ENCODE measurements at places on chromosomes 12 and 14. TPM values are rescaled to one million over a fixed set of nuclear protein-coding genes. Genes with fewer than 3 reads are reported as not detected.

Gene IQSEC3
- polyA plus RNA-seq: 2.7 TPM

Gene GCH1
- polyA plus RNA-seq: 27.5 TPM

Gene RERGL
- polyA plus RNA-seq: 0.25 TPM

DNA sequence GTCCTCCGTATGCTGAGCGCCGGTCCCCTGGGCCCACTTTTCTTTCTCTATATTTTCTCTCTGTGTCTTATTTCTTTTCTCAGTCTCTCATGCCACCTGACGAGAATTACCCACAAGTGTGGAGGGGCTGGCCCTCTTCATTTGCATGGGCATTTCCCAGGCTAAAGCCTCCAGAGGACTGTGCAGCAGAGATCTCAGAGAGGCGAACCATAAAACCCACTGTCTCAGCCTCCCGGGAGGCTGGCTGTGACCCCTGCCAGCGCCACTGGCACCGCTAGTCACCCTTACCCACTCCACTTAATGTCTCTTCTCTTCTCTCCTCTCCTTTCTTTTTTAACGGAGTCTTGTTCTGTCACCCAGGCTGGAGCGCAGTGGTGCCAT lies 7.1 kb upstream of the SERPINA9 start:
- H3K4me1 ChIP-seq: peaks cover 8% of the 10 kb centered on the region
- H3K27ac ChIP-seq: no peak overlapping the region
- no peak for DNase-seq
- H3K27me3 ChIP-seq: peaks cover 5% of the 10 kb centered on the region

GRCh38 chr12:26994109-26994508 lies 20.1 kb downstream of the TM7SF3 start:
- H3K4me3 ChIP-seq: no peak overlapping the region
- no peak overlapping the region for H3K27ac ChIP-seq
- peaks cover 43% of the 10 kb centered on the region for H3K36me3 ChIP-seq
- no peak for DNase-seq
- no peaks in the 10 kb centered on the region for H3K27me3 ChIP-seq

DNA sequence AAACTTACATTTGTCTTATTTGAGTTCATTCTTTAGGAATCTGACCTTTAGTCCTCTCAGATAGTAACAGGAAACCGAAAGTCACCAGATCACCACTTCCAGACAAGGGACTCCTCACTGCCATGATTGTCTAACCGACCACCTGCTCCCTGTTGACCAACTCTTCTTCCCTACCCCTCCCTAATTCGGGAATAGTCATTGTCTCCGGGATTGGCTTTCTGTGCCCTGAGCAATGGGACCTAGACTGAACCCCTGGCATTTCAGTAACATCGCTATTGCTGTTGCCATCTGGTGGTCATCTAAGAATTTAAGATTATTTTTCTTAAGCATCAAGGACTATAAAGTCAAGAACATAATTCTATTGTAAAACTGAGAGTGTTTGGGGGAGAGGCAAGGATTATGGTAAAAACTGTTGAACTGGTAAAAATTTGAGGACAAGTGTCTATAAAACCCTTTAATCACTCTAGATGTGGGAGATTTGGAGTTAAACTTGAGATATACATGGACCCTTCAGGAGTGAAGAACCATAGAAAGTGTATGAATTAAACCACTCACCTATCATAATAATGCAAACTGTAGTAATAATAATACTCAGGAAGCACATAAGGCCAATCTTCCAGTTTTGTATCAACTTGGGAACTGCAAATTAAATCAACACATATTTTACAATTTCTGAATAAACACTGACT lies 6.3 kb downstream of the CLEC2A start:
- peak; percentile 37 for DNase-seq
- H3K27ac ChIP-seq: no peak overlapping the region
- no peaks in the 10 kb centered on the region for H3K4me1 ChIP-seq

DNA sequence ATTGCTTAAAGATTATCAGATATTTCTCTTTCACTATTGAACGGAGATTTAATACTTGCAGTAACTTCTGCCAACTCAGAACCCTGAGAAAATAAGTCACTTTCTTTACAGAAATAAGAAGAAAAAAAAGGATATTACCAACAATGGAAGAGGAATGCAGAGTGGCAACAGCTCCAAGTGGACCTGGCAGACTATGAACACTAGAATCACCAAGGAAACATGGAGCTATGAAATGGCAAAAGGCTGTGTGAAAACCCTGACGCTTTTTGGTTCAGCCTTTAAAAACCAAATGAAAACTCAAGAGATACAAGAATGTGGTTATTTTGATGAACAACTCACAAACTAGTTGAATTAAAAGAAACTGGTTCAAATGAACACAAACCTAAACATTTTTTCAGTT lies 17.7 kb downstream of the DTD2 start:
- H3K4me1 ChIP-seq: no peaks in the 10 kb centered on the region
- no peaks in the 10 kb centered on the region for H3K27me3 ChIP-seq
- no peak overlapping the region for H3K27ac ChIP-seq
- no peak for DNase-seq

DNA sequence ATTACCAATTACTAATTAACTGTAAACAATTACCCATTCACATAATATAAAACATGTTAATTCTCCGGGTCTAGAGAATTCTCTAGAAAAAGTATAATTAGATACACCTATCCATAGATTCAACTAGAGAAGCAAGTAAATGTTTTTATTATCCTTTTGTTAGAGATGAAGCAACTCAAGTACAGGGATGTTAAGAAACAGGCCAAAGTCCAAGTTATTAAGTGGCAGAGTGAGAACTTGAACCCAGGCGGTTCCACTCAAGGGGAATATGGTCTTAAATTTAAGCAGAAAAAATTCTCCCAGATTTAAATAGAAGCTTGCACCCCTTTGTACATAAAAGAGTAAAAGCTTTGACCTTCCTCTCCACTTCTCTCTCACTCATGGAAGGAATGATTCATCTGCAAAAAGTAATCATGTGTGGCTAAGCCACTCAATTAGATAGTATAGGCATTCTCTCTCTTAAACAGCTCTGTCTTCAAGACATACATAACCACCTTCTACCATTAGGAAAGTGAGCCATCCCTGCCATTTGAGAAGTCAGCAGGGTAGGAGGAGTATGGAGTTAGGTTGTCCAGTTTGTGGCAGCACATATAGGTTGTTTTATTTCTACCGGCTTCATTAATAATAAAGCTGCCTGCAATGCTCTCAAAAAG lies 34.1 kb downstream of the ERGIC2 start:
- H3K36me3 ChIP-seq: peaks cover 16% of the 10 kb centered on the region
- H3K27ac ChIP-seq: peak overlapping the region; percentile 47
- no peak overlapping the region for H3K4me3 ChIP-seq

DNA sequence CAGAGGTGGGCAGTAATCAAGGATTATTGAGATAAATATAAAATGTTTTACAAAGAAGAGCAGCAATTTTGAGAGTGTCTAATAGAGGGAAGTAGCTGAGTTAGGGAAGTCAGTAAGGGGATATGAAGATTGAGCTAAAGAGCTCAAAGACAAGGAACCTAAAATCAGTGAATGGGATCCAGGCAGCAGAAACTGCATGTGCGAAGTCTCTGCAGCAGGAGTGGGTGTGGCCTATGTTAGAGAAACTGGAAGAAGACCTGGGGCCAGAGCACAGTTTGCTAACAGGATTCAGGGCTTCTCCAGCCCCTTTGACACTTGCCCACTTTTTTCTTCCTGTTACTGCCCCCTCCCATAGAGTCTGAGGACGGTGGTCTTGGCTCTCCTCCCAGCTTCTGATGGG lies 36.3 kb upstream of the PLXNC1 start:
- H3K4me1 ChIP-seq: peaks cover 11% of the 10 kb centered on the region
- no peaks in the 10 kb centered on the region for H3K36me3 ChIP-seq
- DNase-seq: no peak
- H3K4me3 ChIP-seq: no peak overlapping the region
- no peak overlapping the region for H3K27ac ChIP-seq
- no peaks in the 10 kb centered on the region for H3K27me3 ChIP-seq

- H3K4me3 ChIP-seq: no peak overlapping the region
- no peaks in the 10 kb centered on the region for H3K36me3 ChIP-seq
- no peak overlapping the region for H3K27ac ChIP-seq
- DNase-seq: no peak
Observed at GRCh38 chr14:85564841-85565527, 35.0 kb downstream of the FLRT2 start.

Measured in large intestine (tissue), 12 donors.